ENCODE measurements at places on chromosomes 12 and 14. TPM values are rescaled to one million over a fixed set of nuclear protein-coding genes. Genes with fewer than 3 reads are reported as not detected.
A peak's percentile ranks its signal among the peaks of the same experiment; 100 is the strongest.

- DNase-seq = no peak
Observed at GRCh38 chr12:117036046-117036445, 63.2 kb downstream of the TESC start.

The CCDC175 gene
- total RNA-seq = not detected

- peak; percentile 33 for DNase-seq
Observed at GRCh38 chr14:103561381-103562178, 877 bp downstream of the BAG5 start.

DNA sequence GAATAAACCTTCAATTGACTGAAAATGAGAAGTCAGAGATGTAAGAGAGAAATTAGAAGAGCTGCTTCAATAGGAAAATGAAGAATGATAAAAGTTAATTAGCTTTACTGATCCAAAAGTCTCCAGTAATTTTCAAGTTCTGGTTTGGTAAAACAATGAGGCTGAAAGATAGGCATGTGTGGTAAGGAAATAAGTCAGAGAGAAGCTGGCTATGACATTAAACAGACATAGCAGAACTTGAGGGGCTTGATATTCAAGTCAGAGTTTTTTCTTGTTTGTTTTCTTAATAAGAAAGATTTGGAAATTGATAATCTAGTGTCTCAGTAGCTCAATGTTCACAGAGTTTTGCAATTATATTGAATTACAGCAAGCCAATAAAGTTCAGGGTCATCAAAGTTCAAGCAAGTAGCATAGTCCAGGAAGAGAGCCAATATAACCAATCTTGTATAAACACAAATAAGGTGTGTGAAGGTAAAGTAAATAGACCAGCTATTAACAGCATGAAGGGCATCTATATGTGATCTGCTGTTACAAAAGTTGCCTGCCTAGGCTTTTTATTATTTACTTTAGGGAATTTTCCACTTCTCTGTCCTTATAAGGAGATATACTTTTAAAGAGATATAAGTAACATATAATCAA, 1111.5 kb downstream of the TRHDE start:
- peak; percentile 54 for DNase-seq

The SLC25A21 gene
- total RNA-seq = 0.89 TPM

The HCAR2 gene
- total RNA-seq = under 0.01 TPM

- no peak for DNase-seq
Observed at GRCh38 chr12:97127061-97127460, 220.0 kb downstream of the NEDD1 start.

The PTCSC3 gene
- total RNA-seq = not detected

The PRIMA1 gene
- not detected for total RNA-seq

The SLC39A2 gene
- not detected for total RNA-seq

All from renal cortical epithelial cell (primary cell).